ENCODE measurements at places on chromosomes 4 and X.

DNA sequence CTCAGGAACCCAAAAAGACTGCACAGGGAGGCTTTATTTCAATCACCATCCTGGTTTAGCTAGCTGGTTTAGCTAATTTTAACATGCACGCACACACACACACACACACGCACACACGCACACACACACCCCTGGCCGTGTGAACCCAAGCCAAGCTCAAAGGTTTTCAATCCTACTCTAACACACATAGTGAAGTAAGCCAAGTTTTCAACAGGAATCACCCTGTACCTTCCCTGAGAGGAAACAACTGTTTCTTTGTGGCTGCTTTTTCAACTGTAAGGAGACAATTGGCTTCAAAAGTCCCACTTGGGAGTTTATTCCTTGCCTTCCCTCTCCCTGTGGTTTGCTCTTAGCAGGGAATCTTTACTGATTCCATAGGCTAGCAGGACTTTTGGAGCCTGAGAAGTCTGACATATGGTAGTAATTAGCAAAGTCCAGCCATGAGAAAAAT is 98.9 kb upstream of the BMP3 start:
- DNase-seq: no peak

DNA sequence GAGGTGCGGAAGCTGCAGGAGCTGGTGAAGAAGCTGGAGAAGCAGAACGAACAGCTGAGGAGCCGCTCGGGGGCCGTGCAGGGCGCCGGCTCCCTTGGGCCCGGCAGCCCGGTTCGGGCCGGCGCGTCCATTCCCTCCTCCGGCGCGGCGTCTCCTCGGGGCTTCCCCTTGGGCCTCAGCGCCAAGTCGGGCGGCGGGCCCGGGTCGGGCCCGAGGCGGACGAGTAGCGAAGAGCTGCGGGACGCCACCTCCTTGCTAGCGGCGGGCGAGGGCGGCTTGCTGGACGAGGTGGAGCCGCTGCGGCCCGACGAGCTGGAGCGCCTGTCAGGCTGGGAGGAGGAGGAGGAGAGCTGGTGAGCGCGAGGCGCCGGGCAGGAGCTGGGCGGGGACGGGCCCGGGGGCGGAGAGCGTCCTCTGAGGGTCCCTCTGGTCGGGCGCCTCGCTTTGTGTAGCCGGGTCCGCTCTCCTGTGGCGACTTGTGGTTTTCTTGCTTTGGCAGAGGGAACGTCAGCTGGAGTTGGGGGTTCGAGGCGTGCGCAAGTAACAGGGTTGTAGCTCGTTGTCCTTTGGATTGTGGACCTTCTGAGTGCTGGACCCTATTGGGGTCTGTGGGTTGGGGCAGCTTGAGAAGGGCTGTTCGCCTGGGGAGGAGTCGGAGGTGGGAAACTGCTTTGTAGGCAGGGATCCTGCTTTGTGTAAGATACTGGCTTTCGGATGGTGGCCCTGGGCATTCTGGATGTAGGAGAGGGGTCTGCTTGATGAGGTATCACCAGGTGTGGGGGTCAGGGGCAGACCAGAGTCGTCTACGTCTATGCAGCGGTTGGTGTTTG is 662 bp downstream of the SLAIN2 start:
- peak; percentile 32 for DNase-seq

GRCh38 chrX:154443479-154443910 is 446 bp upstream of the FAM50A start:
- DNase-seq: no peak

DNA sequence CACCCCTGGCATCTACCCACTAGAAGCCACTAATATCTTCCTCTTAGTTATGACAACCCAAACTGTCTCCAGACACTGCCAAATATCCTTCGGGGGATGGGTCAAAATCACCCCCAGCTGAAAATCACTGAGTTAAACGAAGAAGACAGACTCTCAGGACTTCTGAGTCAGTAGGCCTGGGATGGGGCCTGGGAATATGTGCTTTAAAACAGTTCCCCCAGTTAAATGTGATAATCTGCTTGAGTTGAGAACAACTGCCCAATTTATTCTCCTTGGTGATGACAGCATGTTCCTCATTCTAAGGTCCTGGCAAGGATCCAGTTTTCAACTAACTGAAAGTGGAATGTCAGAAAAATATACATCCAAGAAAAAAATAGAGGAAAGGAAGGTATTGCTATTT is 52.4 kb downstream of the CBLL2 start:
- DNase-seq: no peak

GRCh38 chr4:35217331-35217730 is 1027.0 kb downstream of the ARAP2 start:
- no peak for DNase-seq

DNA sequence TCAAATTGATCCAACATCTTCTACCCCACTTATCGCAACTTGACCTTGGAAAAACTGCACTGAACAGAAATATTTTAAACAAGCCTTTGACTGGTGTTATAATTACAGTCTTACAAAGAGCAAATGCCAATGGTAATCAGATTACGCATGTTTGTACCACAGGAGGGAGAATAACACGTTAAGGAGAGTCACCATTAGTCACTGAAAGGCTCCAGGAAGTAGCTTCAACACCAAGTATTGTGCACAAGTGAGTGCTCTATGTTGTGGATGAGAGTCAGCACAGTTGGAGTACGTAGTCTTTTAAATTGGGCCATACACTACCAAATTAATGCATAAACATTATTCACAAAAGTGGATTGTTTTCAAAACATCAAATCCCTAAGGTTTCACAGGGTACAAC is 1081.5 kb upstream of the TENM3 start:
- DNase-seq: no peak

DNA sequence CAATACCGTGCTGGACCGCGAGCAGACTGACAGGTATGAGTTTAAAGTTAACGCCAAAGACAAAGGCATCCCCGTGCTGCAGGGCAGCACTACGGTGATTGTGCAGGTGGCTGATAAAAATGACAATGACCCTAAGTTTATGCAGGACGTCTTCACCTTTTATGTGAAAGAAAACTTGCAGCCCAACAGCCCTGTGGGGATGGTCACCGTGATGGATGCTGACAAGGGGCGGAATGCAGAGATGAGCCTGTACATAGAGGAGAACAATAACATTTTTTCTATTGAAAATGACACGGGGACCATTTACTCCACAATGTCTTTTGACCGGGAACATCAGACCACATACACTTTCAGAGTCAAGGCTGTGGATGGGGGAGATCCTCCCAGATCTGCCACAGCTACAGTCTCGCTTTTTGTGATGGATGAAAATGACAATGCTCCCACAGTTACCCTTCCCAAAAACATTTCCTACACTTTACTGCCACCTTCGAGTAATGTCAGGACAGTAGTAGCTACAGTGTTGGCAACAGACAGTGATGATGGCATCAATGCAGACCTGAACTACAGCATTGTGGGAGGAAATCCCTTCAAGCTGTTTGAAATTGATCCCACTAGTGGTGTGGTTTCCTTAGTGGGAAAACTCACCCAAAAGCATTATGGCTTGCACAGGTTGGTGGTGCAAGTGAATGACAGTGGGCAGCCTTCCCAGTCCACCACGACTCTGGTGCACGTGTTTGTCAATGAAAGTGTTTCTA is 3.2 kb downstream of the PCDH7 start:
- DNase-seq: no peak

DNA sequence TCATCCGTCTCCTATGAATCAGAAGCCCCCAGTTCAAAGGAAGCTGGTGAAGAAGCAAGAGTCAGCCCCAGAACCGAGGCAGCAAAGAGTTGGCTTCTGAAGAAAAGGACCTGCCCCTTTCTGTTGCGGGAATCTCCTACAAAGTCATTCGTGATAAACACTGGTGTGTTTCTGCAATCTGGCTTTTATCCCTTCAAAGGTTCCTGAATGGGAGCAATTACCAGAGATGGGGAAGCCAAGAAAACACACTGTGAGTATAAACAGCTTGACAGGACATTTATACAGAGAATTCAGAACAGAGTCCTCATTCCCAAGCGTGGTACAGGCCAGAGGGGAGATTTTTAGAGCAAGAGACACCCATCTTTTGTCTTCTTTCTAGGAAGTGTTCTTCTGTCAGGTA is 226.8 kb upstream of the LNX1 start:
- no peak for DNase-seq

- no peak for DNase-seq
Observed at GRCh38 chr4:138656990-138657389, 358.6 kb upstream of the NOCT start.

DNA sequence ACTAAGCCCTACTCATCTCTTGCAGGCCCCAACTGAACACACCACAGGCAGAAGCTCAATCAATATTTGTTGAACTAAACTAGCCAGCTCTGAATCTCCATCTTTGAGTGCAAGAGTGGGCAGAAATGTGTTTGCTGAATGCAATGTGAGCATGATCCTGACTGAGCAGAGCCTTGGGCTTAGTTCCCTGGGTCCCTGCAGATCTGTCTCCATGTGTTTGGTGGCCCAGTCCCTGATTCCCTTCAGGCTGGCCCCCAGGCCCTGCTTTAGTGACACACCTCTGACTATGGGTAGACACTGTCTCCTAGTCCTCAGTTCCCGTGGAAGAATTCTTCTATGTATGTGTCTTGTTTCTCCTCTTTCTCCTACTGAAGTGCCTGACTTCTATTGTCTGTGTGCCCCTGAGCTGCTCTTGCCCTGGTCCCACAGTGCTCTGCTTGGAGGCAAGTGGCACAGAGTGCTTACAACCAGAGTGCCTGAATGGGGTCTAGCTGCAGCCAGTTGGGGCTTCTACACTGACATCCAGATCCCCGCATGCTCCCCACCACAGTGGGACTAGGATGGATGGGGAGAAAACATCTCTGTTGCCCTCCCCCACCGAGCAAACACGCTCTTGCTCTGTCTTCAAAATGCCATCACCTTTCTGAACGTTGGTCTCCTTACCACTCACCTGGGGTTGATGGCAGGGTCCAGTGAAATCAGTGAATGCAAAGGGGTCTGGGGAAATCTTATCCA is 9.3 kb downstream of the PJA1 start:
- DNase-seq: no peak

DNA sequence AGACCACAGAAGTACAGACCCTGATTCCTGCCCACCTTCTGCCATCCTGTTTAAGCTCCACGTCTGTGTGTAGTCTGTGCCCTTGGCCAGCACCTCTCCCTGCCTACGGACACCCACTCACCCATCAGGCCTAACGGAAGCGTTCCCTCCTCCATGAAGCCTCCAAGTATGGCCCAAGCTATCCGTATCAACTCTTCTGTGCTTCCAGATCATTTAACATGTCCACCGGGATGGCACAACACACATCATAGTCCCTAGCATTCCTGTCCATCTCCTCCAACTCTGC is 11.7 kb downstream of the WDR1 start:
- DNase-seq: no peak

DNA sequence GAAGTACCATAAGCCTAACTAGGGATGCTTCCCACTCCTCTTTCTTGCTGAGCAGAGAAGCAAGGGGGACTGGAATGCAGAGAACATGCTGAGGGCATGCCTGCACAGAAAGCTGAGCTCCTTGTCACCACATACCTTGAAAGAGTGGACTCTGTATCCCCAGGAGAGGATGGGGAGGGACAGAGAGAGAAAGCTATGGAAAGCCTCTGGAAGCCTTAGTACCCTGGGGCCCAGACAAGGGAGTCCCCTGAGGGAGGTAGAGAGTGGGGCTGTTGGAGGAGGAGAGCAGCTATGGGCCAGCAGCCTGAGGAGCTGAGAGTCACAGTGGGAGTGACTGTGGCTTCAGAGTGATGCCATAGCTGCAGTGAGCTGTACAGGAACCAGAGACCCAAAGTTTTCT is 77.9 kb downstream of the RTL9 start:
- no peak for DNase-seq

GRCh38 chr4:75939890-75940691 is 722 bp downstream of the NAAA start:
- peak; percentile 67 for DNase-seq

GRCh38 chr4:112767386-112767785 is 130.4 kb downstream of the LARP7 start:
- no peak for DNase-seq

- DNase-seq: no peak
Observed at GRCh38 chr4:11597506-11597905, 168.8 kb upstream of the HS3ST1 start.

DNA sequence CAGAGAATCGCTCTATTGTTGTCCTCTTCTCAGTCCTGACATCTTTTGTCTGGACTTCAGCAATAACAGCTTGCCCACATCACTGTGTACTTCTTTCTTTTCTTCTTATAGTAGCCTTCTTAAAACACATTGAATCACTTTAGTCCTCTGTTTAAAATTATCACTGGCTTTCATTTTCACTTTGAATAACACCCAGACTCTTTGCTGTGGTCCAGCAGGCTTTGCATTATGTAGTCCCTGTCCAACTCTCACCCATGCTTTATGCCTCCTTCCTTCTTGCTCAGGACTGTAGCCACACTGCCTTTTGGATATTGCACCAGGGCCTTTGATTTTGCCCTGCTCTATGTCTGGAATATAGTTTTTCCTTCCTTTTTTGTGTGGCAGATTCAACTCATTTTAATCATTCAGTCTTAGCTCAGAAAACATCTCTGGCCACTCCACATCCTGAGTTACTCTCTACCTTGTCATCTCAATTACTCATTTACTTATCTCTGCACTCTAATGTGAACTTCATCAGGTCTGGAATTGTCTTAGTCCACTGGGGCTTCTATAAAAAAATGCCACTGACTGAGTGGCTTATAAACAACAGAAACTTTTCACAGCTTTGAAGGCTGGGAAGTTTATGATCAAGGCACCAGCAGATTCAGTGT is 168.2 kb downstream of the C4orf33 start:
- no peak for DNase-seq

DNA sequence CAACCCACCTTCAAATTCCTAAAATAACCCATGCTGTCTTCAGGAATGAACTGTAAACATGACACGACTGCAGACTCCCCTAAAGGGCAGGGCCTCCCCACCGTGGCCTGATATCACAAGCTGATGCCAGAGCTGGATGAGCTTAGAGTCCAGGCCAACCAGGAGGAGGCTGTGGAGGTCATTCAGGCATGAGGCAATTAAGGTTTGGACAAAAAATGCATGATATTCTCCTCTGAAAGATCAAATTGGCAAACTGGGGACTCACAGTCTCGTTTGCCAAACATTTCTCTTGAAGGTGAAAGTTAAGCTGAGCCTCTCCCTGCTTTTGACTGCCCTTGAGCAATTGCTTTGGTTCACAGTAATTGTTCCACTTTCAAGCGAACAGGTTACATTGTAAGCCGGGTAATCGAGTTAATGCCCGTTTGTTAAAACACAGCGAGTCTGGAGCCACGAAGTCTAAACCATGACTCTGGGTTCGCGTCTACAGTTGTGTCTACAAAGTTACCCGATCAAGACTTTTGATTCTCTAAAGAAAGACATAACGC is 105.6 kb downstream of the ENPP6 start:
- no peak for DNase-seq

DNA sequence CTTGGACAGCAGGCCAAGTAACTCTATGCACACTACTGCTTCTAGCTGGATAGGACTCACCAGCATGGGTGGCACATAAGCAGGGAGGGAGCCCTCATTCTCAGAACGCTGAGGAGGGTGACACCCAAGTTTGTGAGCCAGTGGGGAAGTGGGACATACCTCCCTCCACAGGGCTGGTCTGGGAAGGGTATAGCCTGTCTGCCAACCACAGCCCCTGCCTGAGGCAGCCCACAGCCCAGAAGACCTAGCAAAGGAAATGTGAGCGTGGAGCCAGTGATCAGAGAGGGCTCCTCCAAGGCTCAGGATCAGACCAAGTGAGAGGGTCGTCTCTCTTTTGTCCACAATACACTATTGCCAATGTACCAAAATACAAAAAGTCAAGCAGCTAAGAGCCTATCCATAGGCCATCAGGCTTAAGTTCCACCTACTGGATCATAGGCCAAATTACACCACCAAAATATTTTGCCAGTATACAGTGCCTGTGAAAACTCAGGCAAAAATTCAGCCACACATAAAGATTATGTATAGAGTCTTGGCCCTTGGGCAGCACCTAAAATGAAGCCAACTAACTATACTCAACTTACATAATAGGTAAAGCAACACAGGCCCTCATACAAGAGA is 1203.1 kb downstream of the PCDH18 start:
- DNase-seq: no peak

Data from T-helper 1 cell (primary cell).